NCI-H774 (cell line): ENCODE measurements at places on chromosomes 6 and 20.

- DNase-seq: no peak
These were observed 4.6 kb upstream of the PFDN4 start for GRCh38 chr20:54203281-54203680.

- no peak for DNase-seq
These were observed 15.0 kb downstream of the FOXA2 start for GRCh38 chr20:22569353-22569752.

GRCh38 chr20:9021216-9021615 is 47.7 kb upstream of the PLCB4 start:
- no peak for DNase-seq

GRCh38 chr6:16279243-16279642 is 40.9 kb downstream of the GMPR start:
- no peak for DNase-seq

DNA sequence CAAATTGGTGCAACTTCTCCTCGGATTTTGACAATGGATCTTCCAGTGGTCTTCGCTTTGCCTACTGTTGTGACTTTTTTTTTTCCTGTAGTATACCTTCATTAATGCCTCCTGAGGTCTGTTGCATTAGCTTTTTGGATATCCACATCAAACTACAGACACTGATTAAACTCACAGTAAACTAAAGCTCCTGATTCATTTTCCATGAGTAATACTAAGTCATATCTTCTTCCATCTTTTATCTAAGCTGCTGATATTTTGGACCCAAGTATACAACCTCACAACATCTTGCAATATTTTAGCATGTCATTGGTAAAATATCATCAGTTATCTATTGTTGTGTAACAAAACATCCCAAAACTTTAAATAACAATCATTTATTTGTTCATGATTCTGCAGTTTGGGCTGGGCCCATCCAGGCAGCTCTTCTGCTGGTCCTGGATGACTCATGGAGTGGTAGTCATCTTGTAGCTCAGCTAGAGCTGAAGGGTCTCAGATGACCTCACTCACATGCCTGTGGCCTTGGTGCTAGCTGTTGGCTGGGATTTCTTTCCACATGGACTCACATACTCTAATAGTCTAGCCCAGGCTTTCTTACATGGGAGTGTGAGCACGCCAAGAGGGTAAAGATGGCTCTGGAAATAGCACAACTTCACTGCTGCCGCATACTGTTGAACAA is 78.3 kb upstream of the SRSF6 start:
- DNase-seq: no peak
